ENCODE measurements at places on chromosomes 12 and 14. TPM values are rescaled to one million over a fixed set of nuclear protein-coding genes. Genes with fewer than 3 reads are reported as not detected.

The GLT1D1 gene
- not detected for total RNA-seq

The ADCY4 gene
- not detected for total RNA-seq

The OSGEP gene
- 28.1 TPM for total RNA-seq

The REM2 gene
- total RNA-seq: 0.39 TPM

The OR4E2 gene
- total RNA-seq: not detected

The IGFBP6 gene
- 157 TPM for total RNA-seq

The BCL2L14 gene
- total RNA-seq: not detected

The MEG3 gene
- total RNA-seq: 53.8 TPM

The AICDA gene
- 0.07 TPM for total RNA-seq

The MAP3K9 gene
- 4.5 TPM for total RNA-seq

The GDF11 gene
- total RNA-seq: 3.8 TPM

The SERPINA9 gene
- total RNA-seq: not detected

The TMCC3 gene
- total RNA-seq: 1.1 TPM

The RNASE4 gene
- total RNA-seq: 6.3 TPM

The NOVA1 gene
- total RNA-seq: 4.7 TPM

The CLEC12A gene
- total RNA-seq: not detected

The KERA gene
- not detected for total RNA-seq

The GALNT9 gene
- 4.7 TPM for total RNA-seq

The KRT2 gene
- not detected for total RNA-seq

The KRT83 gene
- total RNA-seq: 6.0 TPM

The RTL1 gene
- 0.15 TPM for total RNA-seq

The KLHL42 gene
- total RNA-seq: 21.0 TPM

The HOXC4 gene
- 3.4 TPM for total RNA-seq

The DEPDC4 gene
- 1.8 TPM for total RNA-seq

The KRT6C gene
- total RNA-seq: not detected

The SRGAP1 gene
- total RNA-seq: 11.1 TPM

Measured in A549 treated with Mapracorat at 1 μM for 4 hours (cell line).